ENCODE measurements at places on chromosomes 1 and 21.

GRCh38 chr1:30413111-30413440 is 310.3 kb downstream of the MATN1 start:
- no peak for DNase-seq

DNA sequence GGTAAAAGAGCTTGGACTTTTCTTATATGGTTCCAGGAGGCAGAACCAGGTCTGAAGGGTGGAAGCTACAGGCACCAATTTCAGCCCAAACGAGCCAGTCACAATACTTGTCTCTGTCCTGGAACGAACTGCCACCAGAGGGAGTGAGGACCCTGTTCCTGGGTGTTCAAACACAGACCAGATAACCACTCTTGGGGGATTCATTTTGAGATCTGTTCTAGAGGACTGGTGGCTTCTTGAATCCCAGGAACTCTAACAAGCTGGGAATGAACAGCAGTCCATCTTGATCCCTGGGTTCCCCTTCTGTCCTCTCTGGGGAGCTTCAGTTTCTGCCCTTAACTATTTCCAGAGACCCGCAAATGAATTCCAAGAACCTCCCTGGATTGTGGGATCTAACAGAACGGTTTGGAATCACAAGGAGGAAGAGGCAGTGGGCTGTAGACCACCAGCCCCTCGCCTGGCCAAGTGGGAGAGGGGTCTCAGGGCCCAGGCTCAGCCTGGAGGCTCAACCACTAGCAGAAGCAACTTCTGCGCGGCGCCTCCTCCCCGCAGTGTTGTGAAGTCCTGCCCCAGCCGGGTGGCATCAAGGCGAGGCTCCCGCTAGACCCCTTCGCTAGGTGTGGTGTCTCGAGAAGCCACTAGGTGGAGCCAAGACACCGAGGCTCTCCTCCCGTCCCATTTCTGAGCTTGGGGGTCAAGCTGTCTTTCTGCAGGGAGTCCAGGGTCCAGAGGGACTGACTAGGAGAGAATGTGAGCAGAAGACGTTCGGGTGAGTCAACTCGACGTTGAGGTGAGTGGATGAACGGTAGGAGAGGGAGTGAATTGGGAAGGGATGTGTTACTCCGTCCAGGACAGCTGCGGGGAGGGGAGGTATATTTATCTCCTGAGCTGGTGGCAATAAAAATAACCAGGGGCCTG is 12.1 kb upstream of the NES start:
- peak; percentile 83 for DNase-seq

GRCh38 chr1:152533327-152533938 is 19.2 kb downstream of the CRCT1 start:
- DNase-seq, result peak; percentile 16

DNA sequence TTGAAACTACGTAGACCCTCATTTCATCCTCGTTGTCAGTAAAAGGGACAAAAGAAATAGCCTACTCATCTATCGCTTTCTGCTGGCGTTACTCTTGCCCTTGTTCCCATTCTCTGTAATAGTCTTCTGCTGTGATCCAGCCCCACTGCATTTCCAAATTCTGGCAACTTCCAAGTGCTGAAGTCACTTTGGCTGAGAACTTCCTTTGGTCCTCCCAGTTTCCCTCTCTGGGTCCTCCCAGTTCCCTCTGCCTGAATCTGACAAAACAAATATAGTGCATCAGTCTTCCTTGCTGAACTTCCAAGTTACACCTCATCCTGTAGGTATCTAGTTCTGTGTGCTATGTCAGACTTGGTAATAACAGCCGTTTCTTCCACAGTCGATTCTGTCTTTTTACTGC is 47.0 kb upstream of the PLA2G4A start:
- no peak for DNase-seq

DNA sequence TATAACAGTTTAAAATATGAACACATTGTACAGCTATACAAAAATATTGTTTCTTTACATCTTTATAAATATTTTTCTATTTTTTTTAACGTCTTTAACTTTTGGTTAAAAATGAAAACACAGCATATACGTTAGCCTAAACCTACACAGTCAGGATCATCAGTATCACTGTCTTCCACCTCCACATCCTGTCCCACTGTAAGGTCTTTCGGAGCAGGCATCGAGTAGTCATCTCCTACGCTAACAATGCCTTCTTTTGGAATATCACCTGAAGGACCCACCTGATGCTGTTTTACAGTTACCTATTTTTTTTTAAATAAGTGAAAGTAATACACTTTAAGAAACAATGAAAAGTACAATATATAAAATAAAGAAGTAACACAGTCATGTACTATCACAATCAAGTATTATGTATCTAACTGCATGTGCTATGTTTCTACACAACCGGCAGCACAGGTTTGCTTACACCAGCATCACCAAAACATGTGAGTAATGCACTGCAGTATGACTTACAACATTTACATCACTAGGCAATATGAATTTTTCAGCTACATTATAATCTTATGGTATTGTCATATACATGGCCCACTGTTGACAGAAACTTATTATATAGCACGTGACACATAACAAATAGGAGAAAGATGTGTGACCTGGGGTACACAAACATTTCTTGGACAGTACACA is 254.4 kb downstream of the AKT3 start:
- DNase-seq, result peak; percentile 16

- no peak for DNase-seq
These were observed 114.5 kb upstream of the KCNK2 start for GRCh38 chr1:214967865-214968575.

DNA sequence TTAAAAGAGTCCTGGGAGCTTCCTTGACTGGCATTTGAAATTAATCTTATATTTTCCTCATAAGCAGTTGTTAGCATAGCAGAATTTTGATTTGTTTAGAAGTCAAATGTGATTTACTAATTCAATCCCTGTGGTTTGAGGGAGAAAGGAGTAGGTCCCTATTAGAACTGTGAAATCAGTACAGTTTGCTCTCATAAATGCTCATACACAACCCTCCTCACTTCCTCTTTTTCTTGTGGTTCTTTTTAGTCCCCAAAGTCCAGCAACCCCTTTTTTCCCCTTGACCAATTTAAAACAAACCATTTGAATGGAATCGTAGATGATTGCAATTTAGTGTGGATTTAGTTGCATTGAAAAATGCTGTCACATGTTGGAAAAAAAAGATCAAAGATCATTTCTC is 9.2 kb upstream of the IFI44 start:
- no peak for DNase-seq

GRCh38 chr21:29053011-29053553 is 20.4 kb downstream of the CCT8 start:
- DNase-seq, result no peak

GRCh38 chr1:172699111-172699510 is 40.2 kb downstream of the FASLG start:
- DNase-seq, result peak; percentile 86

GRCh38 chr1:119660253-119661083 is 12.4 kb upstream of the ZNF697 start:
- no peak for DNase-seq

- DNase-seq, result peak; percentile 32
These were observed 48.1 kb downstream of the AHDC1 start for GRCh38 chr1:27555700-27556424.

DNA sequence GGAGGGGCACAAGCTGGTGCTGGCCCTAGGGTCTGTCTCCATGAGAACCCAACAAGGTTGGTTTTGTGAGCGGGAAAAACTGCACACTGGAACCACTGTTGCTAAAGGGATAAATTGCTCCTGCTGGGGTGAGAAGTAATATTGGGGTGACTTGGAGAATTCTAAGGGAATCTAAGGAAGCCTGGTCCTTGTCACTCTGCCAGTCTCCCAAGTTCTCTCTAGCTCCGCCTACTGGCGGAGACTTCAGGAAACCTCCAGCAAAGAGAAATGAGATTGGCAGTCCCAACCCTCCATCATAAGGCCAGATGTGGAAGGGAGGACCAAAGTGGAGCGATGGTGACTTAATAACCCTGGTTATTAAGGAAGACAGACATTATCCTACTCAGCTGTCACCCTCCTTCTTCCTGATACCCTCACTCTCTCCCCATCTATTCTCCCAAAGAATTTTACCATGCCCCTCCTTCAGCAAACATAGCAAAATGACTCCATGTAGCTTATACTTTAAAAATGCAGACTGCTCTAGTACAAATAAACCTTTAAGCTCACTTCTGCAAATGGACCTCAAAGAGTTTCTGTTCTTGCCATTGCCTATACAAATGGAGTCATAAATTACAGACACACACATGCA is 2.7 kb downstream of the LCE1F start:
- no peak for DNase-seq

DNA sequence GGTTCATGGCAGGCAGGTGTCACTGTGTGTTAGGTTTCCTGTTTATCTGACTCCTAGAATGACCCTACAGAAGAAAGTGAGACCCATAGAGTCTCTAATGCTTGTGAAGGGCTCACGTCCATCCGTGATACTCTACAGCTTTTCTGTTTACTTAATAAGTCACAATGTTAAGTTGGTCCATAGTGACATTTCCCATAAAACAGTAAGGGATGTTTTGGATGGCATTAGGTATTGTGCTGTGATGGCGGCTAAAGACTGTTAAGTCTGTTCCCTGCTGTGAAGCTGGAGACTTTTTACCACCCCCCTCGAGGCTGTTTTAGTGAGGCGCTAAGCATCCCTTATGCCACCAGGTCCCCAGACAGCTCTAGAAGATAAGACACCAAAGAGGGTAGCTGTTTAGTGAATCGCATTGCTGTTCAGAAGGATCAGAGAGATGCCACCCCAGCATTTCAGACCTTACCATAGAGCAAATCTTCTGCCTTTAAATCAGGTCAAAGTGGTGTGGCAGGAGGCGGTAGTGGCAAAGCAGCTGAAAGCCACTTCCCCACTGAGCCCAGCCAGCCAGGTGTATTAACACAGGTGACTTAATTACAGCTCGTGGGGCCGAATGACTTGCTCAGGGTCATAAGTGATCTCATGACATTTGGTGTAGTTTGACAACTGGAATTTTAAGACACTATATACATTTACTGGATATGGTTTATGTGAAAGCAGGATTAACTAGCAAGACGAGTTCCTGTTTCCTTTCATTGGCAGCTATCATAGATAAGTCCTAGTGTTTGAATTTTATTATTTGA is 25.0 kb downstream of the SLC37A1 start:
- no peak for DNase-seq

DNA sequence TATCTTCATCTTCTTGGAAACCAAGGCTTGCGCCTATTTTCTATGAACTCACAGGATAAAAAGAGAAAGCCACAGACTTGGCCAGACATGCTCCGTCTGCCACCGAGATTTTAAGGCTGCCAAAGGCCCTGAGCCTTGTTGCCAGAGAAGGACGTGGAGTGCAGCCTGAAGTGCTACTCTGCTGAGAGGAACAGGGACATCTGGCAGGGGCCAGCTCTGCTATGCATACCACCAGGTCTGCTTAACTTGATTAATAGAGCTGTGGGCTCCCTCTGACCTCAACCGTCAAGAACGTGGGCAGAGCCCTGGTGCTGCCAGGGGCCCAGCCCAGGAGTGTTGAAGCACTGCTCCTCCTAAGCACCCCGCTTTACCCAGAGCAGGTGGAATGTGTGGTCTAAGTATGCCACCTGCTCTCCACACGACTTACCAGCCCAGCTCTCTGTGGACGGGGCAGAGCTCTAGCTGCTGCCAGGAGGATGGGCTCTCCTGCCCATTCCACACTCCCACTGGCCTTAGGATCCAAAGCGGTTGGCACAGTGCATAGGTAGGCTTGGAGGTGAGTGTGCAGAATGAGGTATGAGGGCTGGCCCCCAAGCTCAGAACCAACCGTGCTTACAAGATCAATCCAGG is 10.6 kb downstream of the HCRTR1 start:
- DNase-seq, result no peak

DNA sequence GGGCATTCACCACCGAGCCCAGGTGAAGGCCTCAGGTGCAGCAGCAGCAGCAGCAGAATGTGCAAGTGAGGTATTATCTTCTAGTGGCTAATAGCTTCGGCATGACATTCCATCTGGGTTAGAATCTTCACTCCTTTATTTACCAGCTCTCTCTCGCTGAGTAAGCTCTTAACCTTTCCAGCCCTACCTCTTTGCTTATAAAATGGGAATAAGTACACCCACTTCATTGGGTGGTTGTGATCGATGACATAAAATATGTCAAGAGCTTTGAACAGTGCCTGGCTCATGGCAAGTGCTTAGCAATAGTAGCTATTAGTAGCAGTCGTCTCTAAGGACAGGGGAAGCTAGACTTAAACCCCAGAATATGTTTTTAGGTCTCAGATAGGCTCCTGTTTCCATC is 149.5 kb downstream of the NOS1AP start:
- DNase-seq, result no peak

GRCh38 chr1:99652881-99653281 is 7.0 kb downstream of the PALMD start:
- DNase-seq, result no peak

GRCh38 chr1:37250371-37250770 is 216.1 kb upstream of the GRIK3 start:
- DNase-seq, result no peak

GRCh38 chr1:30795026-30795425 is 37.5 kb upstream of the LAPTM5 start:
- DNase-seq, result no peak
